ENCODE measurements at places on chromosomes 7 and 10.

GRCh38 chr10:87510025-87510424 is 5.3 kb downstream of the MINPP1 start:
- no peak for DNase-seq

GRCh38 chr7:31192986-31193385 is 140.9 kb downstream of the ADCYAP1R1 start:
- peak; percentile 76 for DNase-seq

- no peak for DNase-seq
Measured at GRCh38 chr7:111516612-111517011, 45.7 kb downstream of the IMMP2L start.

DNA sequence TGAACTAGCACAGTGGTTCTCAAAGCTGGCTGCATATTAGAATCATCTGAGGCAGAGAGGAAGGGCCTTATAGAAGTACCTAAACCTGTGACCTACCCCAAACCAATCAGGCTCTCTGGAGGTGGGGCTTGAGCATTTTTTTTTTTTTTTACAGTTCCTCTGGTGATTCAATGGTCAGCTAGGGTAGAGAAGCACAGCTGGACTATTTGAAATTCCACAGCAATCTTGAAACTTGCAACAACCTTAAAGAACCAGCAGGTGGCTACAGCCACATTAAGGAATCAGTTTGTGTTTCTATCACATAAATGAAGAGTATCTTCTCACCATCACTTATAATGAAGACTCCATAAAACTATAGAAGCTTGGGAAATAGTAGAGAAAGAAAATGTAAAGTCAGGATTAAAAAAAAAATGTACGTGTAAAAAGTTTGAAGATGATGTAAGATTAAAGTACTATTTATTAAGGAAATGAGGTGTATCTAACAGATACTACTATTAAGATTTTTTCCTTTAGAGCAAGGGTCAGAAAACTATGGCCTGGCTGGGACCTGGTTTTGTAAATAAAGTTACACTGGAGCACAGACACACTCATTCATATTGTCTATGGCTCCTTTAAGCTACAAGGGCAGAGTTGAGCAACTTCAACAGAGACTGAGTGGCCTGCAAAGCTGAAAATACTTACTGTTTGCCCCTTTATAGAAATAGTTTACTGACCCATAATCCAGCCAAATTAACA is 3.8 kb downstream of the RTKN2 start:
- DNase-seq, result peak; percentile 41

DNA sequence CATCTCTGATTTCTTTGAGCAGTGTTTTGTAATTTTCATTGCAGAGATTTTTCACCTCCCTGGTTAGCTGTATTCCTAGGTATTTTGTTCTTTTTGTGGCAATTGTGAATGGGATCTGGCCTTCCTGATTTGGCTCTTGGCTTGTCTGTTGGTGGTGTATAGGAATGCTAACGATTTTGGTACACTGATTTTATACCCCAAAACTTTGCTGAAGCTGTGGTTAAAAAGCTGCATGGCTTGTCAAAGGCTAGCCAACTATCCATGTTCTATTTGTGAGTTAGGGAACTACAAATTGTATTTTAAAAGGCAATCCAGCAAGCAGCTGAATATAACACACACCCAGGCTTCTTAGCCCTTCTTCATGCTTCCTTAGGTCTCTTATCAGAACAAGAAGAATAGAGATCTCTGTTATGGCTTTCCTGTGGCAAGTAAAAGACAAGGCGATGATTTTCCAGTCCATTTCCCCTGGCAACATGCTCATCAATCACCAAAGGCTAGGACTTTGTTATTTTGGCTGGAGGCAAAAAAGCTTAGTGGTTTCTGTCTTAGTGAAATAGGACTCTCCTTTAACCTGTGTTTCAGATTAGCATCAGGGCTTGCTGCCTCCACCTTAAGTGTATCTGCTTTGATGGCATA is 77.5 kb downstream of the CDK6 start:
- DNase-seq, result no peak

- no peak for DNase-seq
Measured at GRCh38 chr10:70096016-70096704, 36.5 kb downstream of the AIFM2 start.
